ENCODE measurements at places on chromosomes 11 and 22.
A peak's percentile ranks its signal among the peaks of the same experiment; 100 is the strongest.

GRCh38 chr11:125211948-125212340, 47.4 kb downstream of the PKNOX2 start:
- DNase-seq, result no peak

GRCh38 chr22:46536537-46537224, 739 bp downstream of the CELSR1 start:
- DNase-seq, result no peak

DNA sequence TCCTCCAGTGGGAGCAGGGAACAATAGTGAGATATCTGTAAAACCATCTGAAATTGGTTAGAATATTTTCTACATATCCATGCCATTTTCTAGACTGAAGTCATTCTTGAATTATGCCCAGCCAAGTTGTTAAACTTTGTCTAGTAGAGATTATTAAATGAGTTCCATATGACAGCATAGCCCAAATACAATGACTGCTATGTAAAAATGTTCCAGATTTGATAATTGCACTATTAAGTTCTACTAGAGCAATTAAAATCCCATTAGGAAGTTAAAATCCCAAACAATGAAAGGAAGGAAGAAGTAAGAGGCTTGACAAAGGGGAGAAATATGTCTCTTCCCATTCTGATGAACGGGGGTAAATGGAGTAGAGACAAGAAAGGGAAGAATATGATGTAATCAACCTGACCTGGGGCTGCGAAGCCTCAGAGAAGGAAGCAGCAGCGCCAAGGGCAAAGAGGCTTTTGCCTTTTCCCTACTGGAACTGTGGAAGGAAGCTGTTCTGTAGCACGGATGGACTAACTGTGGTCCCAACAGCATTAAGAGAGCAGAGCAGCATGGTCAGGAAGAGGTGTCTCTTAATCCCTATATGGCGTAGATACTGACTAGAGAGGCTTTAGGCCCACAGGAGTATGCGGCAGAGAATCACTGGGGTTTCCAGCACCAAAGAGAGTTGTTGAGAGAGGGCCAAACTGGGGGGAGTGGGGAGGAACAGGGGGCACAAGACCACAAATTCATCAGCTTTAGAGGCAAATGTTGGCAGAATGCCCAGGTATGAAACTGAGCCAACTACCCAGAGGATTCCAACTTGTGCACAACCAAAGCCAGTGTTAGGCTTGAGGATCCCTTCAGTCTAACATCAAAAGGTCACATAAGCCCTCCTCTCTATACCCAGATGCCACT, 26.7 kb downstream of the RRP8 start:
- peak; percentile 36 for DNase-seq

- no peak for DNase-seq
Measured at GRCh38 chr22:45896964-45897538, 79.9 kb downstream of the WNT7B start.

- no peak for DNase-seq
Measured at GRCh38 chr11:62125316-62125715, 1.5 kb downstream of the INCENP start.

GRCh38 chr11:70131606-70132190, 53.6 kb downstream of the ANO1 start:
- DNase-seq, result no peak

- no peak for DNase-seq
Measured at GRCh38 chr11:115599125-115599524, 94.9 kb upstream of the CADM1 start.

GRCh38 chr22:27106985-27107384, 449.6 kb downstream of the MIAT start:
- no peak for DNase-seq

Measured in glomerular endothelial cell (primary cell).